ENCODE measurements at places on chromosomes 3 and 15.

DNA sequence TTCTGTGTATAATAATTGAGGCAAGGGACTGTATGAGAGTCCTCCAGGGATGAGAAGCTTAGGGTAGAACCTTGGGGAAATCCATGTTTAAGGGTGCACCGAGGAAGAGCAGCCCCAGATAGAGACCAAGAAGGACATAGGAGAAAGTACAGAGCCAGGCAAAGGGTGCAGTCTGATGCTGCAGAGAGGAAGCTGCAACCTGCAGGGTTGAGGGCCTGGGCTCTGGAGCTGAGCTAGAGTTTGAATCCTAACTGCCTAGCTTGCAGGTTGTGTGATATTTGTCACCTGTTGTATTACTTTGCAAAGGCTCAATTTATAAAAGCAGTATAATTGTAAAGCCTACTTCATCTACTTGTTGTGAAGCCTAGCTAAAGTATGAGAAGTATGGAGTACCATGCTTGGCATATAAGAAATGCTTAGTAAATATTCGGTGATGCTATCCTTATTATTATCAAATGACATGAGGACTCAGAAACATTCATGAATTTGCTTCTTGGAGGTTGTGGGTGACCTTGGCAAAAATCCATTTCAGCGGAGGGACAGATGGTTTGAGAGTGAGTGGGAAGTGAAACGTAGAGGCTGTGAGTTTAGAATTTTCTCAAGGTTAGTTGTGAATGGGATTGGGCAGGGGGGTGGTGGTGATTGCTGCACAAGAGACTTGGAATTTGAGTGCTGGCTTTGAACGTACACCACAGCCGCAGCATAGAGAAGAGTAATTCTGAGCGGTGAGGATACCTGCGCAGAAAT is 43.8 kb downstream of the PLCL2 start:
- DNase-seq, result no peak

DNA sequence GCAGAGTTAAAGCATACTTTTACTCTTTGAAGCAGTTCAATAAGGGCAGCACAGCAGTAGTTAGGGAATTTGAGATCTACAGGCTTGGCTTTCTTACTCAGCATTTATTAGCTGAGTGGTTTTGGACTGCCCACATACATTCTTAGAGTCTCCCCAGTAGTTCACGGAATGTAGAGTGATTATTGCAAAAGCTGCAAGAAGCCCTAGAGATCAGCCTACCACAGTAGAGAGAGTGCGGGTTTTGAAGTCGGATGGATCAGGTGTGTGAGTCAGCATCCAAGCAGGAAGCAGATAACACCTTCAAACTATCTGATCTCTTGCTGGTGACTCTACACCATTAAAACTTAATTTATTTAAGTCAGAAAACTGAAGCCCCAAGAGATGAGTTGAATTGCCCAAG is 171.9 kb downstream of the SYNPR start:
- peak; percentile 1 for DNase-seq

DNA sequence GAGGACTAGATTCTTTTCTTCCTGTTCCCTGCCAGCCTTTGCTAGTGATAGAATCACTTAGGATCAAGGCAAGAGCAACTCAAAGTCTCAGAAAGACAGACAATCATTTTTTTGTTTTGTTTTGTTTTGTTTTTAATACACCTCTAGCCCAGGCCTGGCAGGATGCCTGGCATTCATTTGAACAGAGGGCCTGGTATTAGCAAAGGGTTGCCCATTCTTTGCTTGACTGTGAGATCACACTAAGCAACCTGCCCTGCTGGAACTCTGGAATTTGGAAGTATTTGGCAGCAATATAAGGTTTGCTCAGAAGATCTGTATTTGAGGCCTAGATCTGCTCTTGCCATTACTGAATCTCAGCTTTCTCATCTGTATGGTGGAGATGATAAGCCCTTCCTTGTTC is 21.8 kb upstream of the ATP13A5 start:
- DNase-seq, result no peak

DNA sequence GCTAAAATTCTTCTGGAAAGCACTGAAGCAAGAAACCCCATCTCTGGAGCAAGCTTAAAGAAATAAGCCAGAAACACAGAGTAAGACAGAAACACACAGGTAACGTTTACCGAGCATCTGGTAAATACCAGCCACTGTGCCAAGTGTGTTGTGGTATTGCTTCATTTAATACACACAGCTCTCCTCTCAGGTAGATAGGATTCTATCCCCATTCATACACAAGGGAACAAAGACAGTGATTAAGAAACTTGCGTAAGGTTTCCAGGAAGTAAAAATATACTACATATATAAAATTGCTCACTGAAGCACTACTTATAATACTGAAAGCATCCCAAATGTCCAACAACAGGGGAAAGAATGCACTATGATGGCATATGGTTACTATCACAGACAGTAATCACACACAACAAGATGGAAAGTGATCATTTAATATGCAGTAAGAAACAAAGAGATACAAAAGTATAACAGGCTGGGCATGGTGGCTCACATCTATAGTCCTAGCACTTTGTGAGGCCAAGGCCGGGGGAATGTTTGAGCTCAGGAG is 27.5 kb downstream of the TAMM41 start:
- no peak for DNase-seq

- DNase-seq, result peak; percentile 54
Measured at GRCh38 chr3:169998668-169999131, 32.1 kb downstream of the SEC62 start.

GRCh38 chr3:29890801-29891200 is 609.9 kb downstream of the RBMS3 start:
- no peak for DNase-seq

- no peak for DNase-seq
Measured at GRCh38 chr3:3316521-3316920, 137.0 kb upstream of the CRBN start.

GRCh38 chr3:194220901-194221326 is 85.0 kb downstream of the HES1 start:
- no peak for DNase-seq

DNA sequence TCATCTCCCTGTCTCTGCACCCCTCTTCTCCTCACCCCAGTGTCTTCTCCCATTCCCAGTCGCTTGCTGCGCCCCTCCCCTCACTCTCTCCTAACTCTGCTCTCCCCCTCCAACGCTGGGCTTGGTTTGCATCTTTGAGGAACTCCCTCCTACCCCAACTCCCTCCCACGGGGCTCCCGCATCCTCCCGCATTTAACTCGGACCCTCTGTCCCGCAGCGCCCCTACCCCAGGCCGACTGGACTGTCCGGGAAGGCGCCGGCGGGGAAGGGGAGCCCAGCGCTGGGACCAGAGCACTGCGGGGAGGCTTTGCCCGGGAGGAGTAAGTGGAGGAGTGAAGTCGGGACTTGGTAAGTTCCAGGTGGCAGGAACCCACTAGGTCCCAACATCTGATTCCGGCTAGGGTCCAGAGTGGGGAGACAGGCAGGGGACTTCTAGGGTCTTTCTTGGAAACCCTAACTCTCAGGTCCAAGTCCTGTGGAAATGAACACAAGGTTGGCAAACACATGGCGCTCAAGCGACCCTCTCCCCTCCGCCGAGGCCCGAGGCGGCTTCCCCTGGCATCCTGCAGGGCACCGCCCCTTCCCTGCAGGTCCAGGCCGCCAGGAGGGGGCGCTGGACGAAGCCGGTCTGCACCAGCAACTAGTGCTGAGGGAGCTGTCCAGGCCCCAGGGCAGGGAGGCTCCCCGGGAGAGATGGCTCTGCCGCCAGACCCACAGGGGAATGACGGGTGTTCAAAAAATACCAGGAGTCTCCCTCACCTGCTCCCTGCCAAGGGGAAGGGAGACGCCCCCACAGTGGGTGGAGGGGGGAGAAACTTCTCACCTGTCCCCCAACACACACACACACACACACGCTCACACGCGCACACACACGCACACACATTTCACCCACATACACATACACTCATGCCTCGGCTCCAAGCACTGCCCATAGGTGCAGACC is 53.2 kb downstream of the LHFPL4 start:
- DNase-seq, result peak; percentile 5

DNA sequence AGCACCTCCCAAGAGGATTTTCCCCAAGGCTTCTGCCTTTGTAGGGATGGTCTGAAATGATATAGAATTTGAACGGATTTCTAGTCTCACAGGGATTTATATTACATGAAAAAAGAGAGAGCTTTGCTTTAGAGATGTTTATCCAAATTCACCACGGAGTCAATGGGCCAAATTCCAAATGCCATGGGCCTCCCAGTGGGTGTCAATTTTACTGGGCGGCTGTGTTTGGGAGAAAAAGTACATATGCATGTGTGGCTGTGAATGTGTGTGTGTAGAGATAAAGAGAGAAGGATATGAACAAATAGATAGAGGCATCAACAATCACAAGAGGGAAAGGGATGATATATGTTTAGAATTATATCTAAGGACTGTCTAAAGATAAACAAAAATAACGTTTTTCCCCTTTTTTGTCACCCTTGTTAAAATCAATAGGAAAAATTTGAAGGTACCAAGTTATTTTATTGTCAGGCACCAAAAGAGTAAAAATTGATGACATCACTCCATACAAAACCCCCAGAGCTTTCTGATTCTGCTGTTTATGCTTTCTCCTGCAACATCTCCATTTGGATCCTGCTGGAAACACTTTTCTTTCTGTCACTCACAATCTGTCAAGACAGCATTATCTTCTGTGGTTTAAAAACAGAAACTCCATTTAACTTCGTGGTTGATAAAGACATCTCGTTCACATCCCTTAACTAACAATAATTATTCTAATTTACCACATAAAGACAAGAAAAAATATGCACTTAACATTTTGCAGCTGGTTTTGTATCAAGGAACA is 160.7 kb downstream of the FHIT start:
- no peak for DNase-seq

DNA sequence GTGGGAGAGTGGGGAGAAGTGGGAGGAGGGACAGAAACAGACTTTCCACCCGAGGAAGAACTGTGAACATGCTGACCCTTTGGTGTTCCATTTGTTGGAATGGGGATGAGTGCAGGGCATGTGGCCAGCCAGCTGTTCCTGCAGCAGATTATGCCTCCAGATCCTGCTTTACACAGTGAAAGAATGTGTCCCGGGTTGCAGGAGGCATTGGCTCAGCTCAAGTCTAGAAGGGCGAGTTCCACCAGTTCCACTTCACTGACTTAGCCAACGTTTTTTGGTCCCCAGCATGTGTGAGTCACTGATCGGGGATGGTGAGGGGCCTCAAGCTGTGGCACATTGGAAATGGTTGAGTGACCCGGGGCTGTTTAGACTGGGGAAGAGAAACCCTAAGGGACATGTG is 307.0 kb upstream of the ROPN1 start:
- no peak for DNase-seq

DNA sequence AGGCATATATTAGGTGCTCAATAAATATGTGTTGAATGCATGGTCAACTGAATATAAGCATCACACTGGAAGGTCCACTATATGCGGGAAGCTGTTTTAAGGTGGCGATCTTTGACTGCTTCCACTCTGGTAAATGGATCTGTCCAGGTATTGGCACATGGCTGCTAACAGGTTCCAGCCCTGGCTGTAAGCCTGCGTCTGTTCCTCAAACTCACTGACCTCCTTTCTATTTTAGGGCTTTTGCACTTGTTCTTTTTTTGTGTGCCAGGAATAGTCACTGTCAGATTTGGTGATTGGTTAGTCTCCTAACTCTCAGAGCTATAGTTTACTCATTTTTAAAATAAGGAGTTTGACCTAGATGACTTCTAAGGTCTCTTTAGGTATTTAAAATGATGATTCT is 46.2 kb downstream of the ADAMTSL3 start:
- DNase-seq, result no peak

DNA sequence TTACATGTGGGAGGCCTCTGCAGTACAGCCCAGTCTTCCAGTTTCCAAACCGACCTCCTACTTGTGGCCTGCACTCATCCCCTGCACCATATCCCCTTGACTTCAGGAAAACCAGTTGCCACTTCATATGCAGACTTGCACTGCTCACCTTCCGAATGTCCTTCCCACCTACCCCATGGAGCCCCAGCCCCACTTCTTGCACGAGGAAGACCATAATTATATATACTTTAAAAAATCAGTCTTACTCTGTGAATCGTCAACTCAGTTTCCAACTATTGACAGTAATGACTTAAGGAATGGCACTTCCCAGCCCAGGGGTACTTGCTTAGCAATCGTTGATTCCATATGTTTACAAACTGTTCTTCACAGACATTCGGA is 136.1 kb downstream of the OPA1 start:
- no peak for DNase-seq

DNA sequence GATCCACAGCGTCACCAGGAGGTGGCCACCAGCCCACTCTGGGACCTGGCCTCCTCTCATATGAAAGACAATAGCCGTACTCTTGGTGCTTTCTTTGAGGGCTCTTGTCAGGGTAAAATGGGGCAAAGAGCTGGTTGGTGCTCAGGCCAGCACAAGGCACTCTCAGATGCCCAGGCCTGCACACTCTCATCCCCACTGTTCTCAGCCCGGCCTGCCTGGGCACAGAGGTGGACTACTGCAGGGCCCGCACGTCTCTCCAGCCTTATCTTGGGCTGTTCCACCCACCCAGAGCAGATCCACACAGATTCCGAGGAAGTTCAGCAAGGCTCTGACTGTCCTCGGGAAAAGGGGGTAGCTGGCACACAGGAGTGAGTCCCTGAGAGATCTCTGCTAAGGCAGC is 122.8 kb upstream of the PRR20G start:
- no peak for DNase-seq

DNA sequence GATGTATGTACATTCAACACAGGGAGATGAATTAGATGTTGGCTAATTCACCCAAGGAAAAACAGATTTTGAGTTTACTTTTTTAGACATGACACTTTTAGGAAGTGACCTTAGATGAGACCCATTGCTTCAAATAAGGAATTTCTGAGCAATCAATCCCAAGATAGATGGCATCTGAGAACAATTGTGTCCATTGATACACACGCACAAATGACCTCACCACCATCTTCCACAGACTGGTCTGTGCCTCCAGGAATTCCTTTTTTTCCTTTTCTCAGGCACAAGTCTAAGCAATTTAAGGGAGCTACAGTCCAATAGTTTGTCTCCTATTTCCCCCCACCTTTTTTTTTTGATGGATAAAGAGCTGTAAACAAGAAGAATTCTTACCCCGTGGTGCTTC is 265.3 kb downstream of the TBL1XR1 start:
- no peak for DNase-seq

- DNase-seq, result no peak
Measured at GRCh38 chr3:24678021-24678420, 183.4 kb upstream of the THRB start.

DNA sequence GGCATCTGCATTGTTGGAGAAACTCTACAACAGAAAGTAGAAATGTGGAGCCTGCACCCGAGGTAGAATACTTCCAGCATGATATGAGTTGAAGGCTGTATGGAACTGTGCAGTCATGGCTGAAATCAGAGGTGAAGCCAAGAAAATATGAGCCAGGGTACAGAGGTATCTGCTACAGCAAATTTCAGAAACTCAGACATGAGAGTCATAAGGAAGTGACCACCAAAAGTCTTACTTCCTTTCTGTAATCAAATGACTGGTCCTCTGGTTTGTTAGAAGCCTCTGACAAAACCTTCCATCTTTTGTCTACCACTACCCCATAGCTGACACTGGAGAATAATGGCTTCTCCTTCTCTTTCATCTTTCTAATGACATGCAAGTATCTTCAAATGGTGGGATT is 159.4 kb downstream of the TMEM108 start:
- DNase-seq, result no peak

DNA sequence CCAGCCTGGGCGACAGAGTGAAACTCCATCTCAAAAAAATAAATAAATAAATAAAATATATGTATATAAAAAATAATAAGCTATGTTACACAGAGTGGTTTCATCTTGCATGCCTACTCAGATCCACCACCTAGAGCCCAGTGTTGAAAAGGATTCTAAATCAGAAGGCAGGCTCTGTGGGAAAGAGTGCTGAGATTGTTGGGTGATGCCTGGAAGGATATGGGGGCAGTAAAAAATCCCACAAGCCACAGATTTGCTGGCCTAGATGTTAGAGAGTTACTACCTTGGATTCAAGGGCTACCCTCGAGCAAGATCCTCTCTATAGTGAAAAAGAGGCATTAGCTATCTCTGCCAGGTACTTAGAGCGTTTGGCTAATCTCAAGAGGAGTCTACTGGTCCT is 144.3 kb downstream of the STAC start:
- DNase-seq, result no peak

Data from fibroblast of skin of left quadriceps (primary cell).